ENCODE measurements at places on chromosomes 5 and 9. TPM values are rescaled to one million over a fixed set of nuclear protein-coding genes. Genes with fewer than 3 reads are reported as not detected.

GRCh38 chr5:53038196-53038847 lies 49.2 kb downstream of the ITGA2 start:
- no peak for DNase-seq

DNA sequence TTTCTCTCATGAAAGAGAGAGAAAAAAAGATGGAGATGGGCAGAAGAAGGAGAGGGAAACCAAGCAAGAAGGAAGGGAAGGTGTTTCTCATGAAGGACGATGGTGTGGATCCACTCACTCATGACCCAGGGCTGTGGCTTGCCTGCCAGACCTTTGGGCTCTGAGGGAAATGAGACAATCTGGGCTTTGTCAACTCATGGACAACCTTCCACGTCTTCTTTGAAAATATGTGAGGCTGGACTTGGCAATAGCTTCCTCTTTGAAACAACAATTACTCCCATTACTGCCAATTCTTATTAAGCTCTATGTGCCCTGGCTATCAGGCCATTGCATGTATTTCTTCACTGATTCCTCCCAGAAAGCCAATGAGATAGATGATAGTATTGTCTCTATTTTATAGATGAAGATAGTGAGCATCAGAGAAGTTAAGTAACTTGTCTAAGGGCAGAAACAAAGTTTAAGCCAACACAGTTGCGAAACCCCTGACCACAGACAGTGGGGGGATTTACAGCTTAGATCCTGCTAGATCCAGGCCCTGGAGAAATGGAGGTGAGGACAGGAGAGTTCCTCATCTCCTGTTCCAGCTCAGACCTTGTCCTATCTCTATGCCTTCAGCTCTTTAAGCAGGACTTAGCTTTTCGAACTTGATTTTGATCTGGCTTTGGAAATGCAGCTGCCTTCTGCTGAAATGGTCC lies 132.4 kb downstream of the GCNT1 start:
- DNase-seq = no peak

DNA sequence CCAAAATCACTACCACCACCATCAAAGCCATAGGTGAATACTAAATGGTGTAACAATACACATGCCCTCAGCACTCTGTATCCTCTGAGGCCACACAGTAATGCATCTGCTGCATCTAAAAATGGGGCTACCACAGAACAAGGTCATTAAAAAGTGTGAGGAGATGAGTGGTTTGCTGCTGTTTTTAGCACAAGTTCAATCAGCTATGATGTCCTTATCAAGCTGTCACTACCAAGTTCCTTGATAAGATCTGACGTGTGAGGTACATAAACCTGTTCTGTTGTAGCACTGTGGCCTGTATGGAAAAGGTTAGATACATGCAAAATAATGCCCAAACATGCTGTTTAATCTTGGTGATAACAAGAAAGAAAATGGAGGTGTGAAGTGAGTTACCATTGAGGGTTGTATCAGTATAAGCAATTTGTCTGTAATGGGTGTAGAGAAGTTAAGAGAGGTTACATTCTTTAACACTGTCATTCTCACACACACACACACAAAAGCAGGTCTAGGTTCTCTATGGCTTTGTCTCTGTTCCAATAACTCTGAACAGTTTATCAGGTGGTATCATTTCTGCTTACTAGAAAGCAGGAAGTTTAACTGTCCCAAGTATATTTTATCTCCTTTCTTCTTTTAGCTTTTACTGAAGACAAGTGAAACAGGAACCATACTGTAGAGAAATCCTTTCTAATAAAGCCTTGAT lies 252.9 kb downstream of the CWC27 start:
- no peak for DNase-seq

Gene EMB
- total RNA-seq = 2.8 TPM

Gene SHC3
- total RNA-seq = 0.08 TPM

All from liver (tissue), 10 donors.